ENCODE measurements at places on chromosomes 2 and 18.

GRCh38 chr2:201411421-201411820 lies 39.8 kb downstream of the TRAK2 start:
- no peak for DNase-seq

DNA sequence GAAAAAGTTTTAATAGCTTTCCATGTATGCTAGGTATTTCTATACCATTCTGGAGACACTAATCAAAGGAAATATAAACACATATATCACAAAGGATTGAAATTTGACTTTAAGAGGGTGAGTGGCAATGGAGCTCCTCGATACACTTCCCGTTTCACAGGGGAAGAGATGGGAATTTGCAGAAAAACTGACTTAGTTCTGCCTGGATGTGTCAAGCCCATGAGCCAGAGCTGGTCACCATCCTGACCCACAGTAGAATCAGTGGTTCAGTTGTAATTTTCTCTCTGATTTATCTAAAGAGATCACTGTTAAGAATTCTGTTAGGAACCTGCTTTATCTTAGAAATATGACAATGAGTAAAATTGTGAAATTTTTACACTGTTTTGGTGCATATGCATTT lies 34.2 kb downstream of the PLCL1 start:
- no peak for DNase-seq

GRCh38 chr2:226660526-226660925 lies 139.1 kb downstream of the IRS1 start:
- DNase-seq: no peak

- DNase-seq: no peak
Measured at GRCh38 chr2:138727956-138728355, 52.2 kb downstream of the NXPH2 start.

- DNase-seq: no peak
Measured at GRCh38 chr2:24909555-24910177, 10.4 kb downstream of the ADCY3 start.

DNA sequence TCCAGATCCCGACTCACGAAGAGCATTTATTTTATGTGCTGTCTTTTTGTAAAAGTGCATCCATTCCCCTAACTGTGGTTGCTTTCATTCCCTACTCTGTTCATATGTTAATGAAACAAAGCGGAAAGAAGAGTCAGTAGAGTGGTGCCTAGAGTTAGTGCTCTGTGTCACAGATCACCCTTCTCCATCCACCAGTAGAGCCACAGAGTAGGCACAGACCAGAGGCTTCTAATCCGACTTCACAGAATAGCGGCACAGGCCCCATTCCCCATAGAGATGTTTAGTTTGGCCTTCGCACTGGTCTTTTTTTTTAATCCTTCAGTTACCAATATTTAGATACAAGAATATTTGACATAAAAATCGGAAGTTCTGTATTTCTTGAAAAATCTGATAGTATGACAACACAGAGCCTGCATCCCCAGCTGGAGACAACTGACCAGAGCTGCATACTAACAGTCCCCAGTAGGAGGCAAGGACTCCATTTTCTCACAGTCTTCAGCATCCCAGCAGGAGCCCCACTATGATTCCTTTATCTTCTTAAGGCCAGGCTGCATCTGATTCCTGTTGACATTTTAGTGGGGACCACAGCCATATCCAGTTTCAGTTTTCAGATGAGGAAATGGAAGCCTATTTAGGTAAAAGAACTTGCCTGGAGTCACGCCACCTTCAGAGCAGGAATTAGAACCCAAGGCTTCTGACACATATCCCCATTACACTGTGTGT lies 7.0 kb downstream of the G6PC2 start:
- DNase-seq: no peak

- no peak for DNase-seq
Measured at GRCh38 chr2:6434438-6434837, 431.3 kb downstream of the CMPK2 start.

DNA sequence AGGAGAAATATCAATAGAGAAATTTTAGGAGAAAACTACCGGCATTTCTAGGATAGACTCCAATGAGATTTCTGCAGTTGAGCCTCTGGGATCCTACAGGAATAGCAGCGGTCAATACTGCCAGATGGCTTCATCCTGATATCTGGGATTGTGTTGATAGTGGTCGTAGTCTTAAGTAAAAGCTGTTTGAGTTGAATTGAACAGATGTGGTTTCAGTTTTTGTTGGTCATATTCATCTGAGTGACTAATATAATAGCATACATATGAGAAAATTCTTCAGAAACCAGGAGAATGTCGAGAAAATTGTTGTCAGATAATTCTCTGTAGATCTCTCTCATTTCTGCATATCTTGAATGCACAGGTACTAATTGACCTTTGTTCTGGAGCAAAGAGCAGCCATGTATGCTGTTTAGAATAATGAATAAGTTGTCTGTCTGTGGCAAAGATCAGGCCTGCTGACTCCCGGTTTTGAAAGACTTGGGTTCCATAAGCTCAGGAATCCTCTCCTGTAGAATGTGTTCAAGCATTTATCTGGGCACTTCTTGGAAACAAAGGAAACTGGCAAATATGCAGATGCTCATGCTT lies 288.1 kb downstream of the TMX3 start:
- DNase-seq: no peak

- DNase-seq: no peak
Measured at GRCh38 chr2:120778244-120778643, 42.6 kb downstream of the GLI2 start.

DNA sequence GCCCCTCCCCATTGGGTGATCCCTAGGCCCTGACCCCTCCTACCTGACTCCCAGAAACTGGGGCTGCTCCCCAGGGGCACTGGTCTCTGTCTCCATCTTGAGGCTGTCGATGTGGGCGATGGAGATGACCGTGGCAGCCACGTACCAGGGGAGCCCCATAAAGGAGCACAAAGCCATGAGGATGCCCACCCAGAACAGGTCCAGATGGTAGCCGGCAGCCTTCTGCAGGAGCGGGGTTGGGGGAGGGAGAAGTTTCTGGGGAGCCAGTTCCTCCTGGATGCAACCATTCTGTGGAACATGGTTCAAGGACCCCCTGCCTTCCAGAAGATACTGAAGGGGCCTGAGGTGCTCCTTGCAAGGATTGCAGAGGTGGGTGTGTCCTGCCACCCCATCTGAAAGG lies 34.0 kb downstream of the MTHFD2 start:
- no peak for DNase-seq

GRCh38 chr2:199704358-199705238 lies 146.4 kb downstream of the FTCDNL1 start:
- DNase-seq: peak; percentile 35

GRCh38 chr2:231677632-231678104 lies 30.7 kb upstream of the PTMA start:
- DNase-seq: peak; percentile 89

DNA sequence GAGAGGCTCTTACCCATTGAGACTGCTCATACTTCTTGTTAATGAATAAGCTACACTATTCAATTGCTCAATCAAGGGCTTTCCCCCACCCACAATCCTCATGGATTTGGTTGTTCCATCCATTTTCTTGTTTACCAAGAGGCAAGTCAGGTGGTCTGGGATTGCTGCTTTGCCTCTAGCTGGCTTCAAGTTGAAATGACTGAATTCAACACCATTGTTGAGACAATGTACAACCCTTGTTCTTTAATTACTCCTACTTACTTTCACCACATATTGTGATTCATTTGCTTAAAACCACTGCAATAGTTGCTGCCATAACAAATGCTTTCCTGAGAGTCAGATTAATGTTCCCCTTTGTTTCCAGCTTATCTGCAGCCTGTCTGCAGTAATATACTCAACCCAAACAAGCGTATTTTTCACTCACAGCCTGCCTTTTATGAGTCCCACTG lies 532.2 kb downstream of the RIT2 start:
- DNase-seq: no peak

- DNase-seq: no peak
Measured at GRCh38 chr2:18602298-18602697, 12.9 kb upstream of the NT5C1B start.

GRCh38 chr2:42951263-42951938 lies 159.0 kb upstream of the HAAO start:
- DNase-seq: no peak

DNA sequence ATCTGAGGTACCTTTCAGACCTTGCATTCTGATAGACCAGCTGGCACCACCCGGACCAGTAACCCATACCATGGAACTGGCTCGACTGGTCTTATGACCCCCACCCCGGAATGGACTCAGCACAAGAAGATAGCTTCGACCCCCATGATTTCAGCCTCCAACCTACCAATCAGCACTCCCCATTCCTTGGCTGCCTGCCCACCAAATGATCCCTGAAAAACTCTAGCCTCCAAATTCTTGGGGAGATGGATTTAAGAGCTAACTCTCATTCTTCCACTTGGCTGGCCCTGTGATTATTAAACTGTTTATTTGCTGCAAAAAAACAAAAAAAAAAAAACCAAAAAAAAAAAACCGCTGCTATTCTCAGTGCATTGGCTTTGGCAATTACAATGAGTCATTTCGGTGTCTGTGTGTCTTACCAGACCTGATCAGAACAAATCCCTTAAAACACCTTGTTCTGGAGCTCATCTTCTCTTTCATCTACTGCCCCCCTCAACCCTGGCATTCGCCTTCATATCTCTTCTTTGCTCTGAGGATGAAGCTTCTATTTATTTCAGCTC lies 60.1 kb upstream of the KIF5C start:
- DNase-seq: no peak

- DNase-seq: no peak
Measured at GRCh38 chr2:20034218-20034617, 17.2 kb downstream of the LAPTM4A start.

- DNase-seq: no peak
Measured at GRCh38 chr18:66900837-66901236, 296.9 kb upstream of the CDH19 start.

DNA sequence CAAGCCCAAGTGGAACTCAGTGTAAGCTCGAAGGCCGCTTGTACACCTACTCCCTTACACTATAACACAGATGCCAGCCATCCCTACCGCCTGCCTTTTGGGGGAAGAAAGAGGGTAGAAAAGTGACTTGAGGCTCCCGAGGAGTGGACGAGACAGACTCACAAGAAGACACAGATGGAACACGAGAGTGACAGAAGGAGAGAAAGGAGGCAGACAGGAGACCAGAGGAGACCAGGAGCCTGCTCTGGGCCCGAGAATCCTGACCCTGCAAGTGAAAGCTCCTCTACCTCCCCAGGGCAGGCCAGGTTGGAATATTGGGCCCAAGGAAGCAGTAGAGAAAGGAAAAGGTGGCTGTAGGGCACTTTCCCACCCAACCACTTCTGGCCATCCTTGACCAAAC lies 23.4 kb upstream of the TNS1 start:
- no peak for DNase-seq

DNA sequence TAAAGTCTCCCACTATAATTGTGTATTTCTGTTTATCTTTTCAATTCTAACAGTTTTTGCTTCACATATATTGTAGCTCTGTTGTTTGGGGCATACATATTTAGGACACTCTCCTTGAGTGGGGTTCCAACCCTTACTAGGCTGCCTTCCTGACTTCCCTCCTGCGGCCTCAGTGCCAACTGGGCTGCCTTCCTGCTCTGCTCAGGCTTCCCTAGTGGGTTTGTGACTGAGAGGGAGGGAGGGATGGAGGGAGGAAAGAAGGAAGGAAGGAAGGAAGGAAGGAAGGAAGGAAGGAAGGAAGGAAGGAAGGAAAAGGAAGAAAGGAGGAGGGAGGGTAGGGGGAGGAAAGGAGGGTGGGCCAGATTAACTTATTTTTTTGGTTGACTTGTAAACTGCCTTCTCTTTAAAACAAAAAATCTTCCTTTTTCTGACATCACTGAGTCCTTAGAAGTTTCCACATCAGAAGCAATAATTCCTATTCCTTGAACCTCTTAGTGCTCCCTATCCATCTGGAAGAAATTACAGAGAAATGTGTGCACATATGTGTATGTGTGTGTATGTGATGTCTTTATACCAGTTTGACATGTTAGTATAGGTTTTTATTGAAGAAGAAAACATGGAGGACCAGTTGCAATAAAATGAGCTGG lies 145.4 kb upstream of the PGAP1 start:
- no peak for DNase-seq

DNA sequence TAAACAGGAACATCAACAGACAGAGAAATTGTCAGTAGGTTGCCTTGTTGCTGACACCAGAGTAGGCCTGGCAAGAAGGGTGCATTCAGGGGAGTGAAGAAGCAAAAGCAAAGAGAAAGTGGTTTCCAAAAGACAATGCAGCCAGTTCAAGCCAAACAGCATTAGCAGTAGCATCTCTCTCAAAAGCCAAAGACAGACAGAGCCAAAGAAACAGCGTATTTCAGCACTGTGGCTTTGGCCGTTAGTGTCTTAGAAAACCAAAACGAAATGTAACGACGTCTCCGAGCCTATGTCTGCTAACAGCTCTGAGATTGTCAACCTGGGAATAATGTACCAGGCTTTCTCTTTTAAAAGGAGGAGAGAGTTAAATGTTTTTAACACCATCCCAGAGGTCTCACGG lies 178.6 kb downstream of the NRP2 start:
- no peak for DNase-seq

DNA sequence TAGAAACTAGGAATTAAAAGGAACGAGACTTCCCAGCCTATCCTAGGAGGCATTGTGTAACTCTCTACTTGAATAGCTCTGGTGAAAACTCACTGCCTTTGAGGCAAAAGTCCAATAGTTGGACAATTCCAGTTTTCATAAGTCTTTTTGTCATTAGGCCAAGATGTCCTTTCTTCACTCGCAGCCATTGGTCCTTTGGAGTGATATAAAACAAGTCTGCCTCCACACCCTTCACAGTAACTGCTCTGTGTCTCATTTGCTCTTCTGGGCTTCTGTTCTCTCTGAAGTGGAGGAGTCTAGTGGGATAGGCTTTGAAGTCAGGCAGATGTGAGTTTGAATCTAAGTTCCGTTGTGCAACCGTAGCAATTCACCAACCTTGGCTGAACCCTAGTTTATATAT lies 28.2 kb downstream of the ANTXR1 start:
- DNase-seq: no peak

DNA sequence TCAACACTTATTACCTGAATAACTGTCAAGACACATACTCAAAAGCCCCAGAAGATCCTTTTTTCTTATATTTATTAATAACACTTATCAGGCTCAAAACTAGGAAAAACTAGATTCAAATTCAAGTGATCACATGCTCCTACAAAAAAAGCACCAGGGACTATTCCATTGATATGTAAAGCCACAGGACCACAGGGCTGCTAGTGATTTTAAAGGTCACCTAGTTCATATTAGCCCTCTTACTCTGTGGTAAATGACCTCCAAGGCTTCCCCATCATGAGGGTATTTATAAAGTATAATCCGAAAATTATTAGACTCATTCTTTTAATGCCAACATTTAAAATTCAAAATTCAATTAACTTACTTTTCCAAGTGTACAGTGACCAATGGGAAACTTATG lies 52.5 kb downstream of the LRPPRC start:
- DNase-seq: no peak

DNA sequence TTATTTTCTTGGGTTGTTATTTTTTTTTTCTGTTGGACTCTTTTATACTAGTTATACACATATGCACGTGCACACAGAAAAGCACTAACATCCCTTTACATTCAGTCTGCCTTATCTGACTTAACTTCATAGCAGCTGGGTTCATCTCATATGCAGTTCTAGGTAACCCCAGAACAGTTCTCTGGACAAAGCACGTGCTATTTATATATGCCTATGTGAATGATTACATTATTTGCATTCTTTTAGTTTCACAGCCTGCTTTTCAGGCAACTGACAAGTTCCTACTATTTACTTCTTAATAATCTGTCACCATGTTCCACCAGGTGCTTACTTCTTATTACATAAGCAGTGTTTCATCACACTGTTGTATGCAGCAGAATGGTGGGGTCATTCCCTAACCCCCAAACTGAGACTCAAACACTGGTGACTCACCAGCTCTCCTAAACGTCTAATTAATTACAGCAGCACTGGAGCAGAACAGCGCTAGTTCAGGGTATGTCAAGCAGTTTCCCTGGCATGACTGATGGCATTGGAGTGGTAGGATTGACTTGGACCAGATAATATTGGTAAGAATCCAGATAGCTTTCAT lies 372.8 kb downstream of the CLIP4 start:
- no peak for DNase-seq

Measured in CD4-positive, alpha-beta T cell treated with Interleukin-10 for 1 hour (primary cell).